ENCODE measurements at places on chromosomes 1 and 21.

GRCh38 chr1:165053351-165053750, 303.2 kb downstream of the LMX1A start:
- DNase-seq, result no peak

DNA sequence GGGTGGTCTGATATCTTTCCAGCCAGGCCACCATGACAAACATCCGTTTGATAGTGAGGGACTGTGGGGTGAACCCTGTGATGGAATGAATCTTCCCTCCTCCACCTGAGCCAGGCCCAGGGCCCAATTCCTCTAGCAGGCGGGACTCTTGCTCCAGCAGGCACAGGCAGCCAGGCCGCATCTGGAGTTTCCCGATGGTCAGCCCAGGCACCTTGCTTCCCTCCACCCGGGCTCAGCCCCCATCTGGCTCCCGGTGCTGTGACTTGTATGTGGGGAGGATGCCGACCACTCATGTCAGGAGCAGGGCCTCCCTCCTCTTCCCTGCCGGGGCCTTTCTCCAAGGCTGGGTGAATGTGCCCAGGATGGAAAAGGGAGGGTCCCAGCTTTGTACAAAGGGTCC, 21.0 kb downstream of the KCNAB2 start:
- no peak for DNase-seq

- no peak for DNase-seq
These were observed at the start of gene RYR2 for GRCh38 chr1:237041795-237042525. Gene RYR2 (plus strand): TSS chr1:237042184. CDS start chr1:237042522, 338 bp downstream.

- DNase-seq, result peak; percentile 74
These were observed 62.5 kb upstream of the ARHGAP29 start for GRCh38 chr1:94299627-94300553.

DNA sequence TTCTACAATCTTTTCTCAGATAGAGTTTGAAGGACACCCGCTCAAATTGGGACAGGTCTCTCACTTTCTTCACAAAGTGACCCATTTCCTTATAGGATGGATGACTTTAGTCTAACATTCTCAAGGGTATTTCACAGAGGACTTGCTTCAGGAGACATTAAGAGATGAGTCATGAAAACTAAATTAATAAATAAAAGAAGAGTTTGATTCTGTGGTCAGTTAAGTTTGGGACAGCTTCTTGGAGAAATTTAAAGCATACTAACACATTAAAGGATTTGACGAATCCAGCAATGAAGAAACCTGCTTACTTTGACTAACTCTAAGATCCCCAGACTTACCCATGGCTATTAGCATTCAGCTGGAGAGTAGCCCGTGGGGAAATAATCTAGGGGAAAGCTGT, 95.6 kb upstream of the RAB3GAP2 start:
- DNase-seq, result no peak

GRCh38 chr1:44068442-44068921, 37.2 kb upstream of the SLC6A9 start:
- DNase-seq, result no peak

GRCh38 chr1:8572106-8572505, 245.3 kb downstream of the RERE start:
- DNase-seq, result no peak

GRCh38 chr21:46295177-46295770, 9.1 kb downstream of the YBEY start:
- DNase-seq, result peak; percentile 94

- DNase-seq, result no peak
These were observed 6.5 kb downstream of the TAL1 start for GRCh38 chr1:47225430-47226100.

Measured in LHCN-M2 (cell line).